ENCODE measurements at places on chromosomes 4 and X.

- no peak for DNase-seq
Observed at GRCh38 chrX:105645667-105646357, 176.5 kb upstream of the NRK start.

DNA sequence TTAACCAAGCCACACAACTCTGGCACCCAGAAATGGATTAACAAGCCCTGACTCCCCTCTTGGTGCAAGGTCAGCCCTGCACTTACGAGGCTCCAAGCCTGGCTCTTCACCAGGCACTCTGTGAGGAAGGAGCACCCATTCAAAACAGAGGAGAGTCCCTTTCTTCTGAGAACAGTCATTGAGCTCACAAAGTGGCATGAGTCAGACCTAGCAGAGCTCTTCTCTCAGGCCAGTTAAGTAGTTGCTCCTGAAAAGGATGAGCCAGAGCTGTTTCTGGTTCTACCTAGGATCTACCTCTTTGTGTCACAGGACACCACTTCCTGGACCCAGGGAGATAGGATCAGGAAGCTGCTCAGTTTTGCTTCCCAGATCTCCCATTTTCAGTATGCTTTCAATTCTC lies 48.2 kb downstream of the EVC2 start:
- DNase-seq = no peak

GRCh38 chrX:54641530-54641929 lies 111.5 kb downstream of the GNL3L start:
- no peak for DNase-seq

DNA sequence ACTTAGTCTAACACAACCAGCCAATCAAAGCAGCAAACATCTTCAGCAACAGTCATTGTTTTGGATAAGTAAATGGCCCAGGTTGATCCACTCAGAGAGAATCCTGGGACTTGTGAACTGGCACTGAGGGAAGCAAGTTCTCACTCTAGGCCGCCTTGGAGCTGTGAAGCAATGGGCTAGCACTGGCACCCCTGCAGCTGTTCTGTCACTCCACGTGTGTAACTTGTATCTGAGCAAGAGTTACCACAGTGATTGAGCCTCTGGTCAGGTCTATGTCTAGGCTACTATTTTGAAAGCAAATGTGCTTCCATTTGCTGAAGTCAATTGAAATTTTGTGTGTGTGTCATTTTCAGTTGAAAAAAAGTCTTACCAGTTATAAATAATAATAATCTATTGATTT lies 57.2 kb upstream of the HS3ST1 start:
- no peak for DNase-seq

DNA sequence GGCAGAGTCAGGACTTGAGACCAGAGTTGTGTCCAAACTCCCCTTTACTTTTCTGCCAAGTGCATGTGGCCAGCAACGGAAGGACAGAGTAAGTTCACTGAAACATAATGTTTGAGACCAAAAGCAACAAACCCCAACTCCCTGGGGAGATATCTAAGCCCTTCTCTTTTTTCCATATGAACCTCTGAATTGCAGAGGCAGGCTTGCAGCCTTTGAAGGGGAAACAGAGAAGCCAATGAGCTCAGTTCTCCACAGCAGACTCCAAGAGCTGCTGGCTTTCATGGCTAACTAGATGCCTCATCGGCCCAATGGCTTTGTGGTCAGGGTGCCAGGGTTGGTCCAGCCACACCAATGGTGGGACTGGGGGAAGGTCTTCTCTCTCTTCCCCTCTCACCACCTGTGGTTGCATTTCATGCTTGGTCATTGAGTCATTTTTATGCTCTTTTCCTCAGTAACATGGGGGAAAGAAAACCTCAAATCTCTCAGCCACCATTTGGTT lies 34.0 kb downstream of the STARD8 start:
- DNase-seq = no peak

GRCh38 chr4:11293866-11294265 lies 134.8 kb downstream of the HS3ST1 start:
- no peak for DNase-seq

DNA sequence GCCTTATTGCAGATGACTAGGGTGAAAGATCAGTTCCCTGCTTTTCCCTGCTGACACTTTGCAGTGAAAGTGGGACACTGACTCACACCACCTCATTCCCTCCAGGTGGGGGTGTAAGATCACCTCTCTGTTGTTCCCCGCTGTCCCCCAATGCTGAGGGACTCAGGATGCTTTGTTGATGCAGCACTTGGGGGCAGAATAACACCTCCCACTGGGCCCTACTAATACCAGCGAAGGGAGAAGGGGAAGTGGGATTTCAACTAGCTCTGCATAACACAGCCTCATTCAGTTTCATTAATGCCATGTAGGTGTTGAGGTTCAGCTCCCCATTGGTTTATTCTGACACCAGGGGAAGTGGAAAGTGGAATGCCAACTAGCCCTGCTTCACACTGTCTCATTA lies 43.6 kb upstream of the IL1RAPL2 start:
- no peak for DNase-seq

DNA sequence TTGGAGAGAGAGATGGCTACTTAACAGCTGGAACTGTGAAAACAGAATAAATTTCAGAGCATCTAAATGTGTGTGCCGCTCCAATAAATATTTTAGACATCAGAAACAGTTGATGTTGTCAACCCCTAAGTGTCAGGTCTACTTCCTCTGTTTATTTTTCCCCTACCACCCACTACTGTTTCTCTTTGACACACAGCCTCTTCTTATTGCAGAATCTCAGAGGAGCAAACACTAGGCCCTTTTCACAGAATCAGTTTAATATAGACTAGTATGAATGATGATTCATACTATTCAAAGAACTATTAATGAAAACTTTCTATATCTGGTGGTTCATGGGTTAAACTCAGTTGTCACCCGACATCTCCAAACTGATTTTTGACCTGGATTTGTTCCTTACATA lies 33.9 kb downstream of the NAA11 start:
- DNase-seq = no peak

- no peak for DNase-seq
Observed at GRCh38 chr4:158202481-158202880, 7.8 kb upstream of the TMEM144 start.

DNA sequence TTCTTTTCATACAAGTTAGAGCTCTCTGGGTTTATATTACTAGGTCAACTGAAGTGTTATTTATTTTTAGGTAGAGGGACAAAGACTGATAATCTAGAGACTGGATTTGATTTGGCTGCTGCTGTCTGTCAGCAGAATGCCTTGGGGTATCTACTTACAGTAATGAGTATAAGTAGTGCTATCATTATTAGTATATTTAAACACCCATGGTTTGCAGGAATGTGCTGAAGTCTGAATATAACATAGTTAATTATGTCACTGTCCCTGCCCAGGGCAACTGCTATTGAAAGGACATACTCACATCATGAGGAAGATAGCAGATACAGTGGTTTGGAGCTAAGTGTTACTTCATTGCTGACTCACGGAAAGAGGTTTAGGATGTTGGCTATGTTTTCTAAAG lies 76.2 kb downstream of the PRRG1 start:
- no peak for DNase-seq

DNA sequence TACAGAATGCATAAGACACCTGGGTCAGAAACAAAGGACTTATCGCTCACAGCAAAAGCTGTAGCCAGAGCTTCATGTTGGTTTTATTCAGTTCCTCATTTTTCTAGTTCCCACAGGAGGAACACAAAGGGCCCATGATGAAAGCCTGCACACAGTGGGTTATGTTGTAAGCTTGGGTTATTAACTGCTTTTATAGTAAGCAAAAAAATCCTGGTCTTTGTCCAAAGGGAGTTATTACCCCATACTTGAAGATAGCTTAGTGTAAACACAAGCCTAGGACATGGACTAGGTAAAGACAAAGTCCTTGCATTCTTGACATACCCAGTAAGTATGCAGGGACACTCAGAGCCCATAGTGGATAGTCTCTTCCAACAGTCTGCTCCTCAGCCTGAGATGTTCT lies 11.7 kb downstream of the BBS12 start:
- no peak for DNase-seq

- DNase-seq = no peak
Observed at GRCh38 chr4:20984576-20984836, 284.2 kb downstream of the PACRGL start.

- no peak for DNase-seq
Observed at GRCh38 chrX:141133272-141133671, 43.7 kb downstream of the LDOC1 start.

Measured in C1 segment of cervical spinal cord (tissue), 14 donors.